Common myeloid progenitor, CD34-positive (primary cell): ENCODE measurements at places on chromosomes 6 and 20.
A peak's percentile ranks its signal among the peaks of the same experiment; 100 is the strongest.

DNA sequence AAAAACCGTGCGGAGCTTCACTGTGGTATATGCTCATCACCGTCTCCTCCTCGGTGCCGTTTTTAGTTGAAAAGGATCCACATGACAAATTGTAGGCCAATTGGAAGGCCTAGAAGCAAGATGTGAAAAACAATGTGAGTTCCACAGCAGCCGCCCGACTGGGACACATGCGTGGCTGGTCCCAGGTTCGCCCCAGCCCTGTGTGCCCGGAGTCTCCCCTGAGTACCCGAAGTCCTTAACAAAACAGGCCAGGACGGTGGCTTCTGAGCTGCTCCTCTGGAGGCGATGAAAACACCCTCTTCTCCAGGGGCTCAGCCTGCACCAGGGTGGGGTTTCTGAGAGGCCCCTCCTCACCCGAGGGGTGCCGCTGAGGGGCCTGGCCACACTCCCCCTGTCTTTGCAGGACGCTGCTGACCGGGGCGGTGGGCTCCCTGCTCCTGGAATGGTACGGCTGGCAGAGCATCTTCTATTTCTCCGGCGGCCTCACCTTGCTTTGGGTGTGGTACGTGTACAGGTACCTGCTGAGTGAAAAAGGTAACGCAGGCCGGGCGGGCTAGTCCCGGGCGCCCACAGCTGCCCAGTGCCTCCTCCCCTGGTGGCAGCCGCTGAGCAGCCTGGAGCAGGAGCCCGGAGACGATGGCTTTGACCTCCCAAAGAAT, 9.8 kb downstream of the SLC17A9 start:
- no peak for DNase-seq

- DNase-seq, result no peak
Observed at GRCh38 chr6:112187736-112188135, 66.6 kb downstream of the LAMA4 start.

DNA sequence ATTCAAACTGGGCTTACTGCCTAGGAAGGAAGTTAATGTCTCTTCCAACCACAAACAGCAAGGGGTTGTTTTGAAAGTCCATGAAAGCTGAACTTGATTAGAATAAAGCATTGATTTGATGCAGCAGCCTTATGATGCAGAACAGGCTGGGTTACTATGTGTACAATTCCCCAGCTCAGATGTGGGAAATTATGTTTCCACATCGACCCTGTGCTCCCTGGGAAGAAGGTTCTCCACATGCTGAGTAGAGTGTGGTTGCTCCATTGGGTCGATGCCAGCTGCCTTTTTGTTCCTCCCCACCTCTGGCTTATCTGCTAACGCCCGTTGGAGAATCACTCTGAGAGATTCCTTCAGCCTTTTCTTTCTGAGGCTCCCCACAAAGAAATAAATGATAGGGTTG, 1.2 kb downstream of the MAS1L start:
- no peak for DNase-seq

- DNase-seq, result no peak
Observed at GRCh38 chr6:129938249-129939020, 77.3 kb upstream of the TMEM244 start.

- DNase-seq, result no peak
Observed at GRCh38 chr6:88119769-88120168, 46.4 kb downstream of the CNR1 start.

DNA sequence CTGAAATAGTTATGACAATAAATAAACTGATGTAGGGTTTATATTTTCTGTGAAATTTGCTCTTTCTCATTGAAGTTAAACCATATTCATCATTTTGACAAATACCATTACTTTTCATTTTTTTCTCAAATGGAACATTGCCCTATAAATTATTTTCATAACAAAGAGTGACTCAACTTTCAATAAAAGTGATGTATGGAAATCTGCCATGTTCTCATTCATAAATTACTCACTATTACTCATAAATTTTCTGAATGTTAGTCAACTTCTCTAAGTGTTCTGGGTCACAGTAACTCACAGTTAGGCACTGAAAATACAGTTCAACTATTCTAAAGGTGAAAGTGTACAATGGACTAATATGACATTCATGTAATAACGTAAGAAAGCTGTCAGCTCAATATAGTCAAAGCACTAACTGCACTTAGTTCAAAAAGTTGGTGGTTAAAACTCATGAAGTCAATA, 19.0 kb upstream of the STX11 start:
- DNase-seq, result no peak

DNA sequence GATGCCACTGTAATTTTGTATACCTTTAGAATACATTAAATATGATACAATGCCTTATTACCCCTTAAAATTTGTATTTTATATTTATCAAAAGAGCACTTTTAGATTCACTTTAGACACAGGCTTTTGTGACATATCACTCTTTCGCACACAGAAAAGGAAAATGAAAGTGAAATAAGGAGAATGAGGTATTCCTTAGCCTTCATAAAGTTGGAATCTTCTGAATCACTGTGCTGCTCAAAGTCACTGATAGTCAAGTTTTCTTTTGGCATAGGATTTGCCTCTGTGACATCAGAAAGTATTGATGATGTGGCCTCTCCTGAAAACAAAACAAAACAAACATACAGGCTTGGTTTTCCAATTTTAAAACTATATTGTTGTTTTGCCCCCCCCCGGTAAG, 1097.1 kb downstream of the KIF16B start:
- DNase-seq, result no peak

DNA sequence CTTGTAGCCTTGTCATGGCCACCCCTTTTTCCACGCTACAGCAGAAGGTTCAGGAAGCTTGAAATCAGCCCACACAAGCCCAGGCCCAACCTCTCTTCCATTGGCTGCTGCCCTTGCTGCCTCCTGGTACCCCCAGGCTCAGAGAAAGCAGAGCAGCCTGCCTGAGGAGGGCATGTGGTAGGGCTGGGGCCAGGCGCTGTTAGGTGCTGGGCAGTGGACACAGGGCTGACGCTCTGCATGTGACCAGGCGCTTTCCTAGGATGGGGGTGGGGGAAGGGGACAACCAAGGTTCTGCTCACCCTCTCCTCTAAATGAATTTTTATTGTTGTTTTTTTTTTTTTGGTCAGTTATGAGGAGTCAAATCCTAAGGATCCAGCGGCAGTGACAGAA, 36.3 kb upstream of the ID1 start:
- DNase-seq, result no peak

GRCh38 chr6:111184827-111185532, 97.7 kb downstream of the SLC16A10 start:
- peak; percentile 81 for DNase-seq

- peak; percentile 11 for DNase-seq
Observed at GRCh38 chr6:145865175-145865574, 50.6 kb upstream of the FBXO30 start.

DNA sequence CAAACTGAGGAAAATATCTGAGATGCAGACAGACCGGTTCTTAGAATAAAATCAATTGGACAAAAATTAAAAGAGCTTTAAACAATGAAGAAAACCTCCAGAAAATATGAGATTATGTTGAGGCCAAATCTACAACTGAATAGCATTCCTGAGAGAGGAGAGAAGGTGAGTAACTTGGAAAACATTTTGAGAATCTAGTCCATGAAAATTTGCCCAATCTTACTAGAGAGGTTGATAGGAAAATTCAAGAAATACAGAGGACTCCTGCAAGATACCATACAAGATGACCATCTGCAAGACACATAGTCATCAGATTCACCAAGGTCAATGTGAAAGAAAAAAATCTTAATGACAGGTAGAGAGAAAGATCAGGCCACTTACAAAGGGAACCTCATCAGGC, 437.7 kb upstream of the ADGRB3 start:
- DNase-seq, result no peak

DNA sequence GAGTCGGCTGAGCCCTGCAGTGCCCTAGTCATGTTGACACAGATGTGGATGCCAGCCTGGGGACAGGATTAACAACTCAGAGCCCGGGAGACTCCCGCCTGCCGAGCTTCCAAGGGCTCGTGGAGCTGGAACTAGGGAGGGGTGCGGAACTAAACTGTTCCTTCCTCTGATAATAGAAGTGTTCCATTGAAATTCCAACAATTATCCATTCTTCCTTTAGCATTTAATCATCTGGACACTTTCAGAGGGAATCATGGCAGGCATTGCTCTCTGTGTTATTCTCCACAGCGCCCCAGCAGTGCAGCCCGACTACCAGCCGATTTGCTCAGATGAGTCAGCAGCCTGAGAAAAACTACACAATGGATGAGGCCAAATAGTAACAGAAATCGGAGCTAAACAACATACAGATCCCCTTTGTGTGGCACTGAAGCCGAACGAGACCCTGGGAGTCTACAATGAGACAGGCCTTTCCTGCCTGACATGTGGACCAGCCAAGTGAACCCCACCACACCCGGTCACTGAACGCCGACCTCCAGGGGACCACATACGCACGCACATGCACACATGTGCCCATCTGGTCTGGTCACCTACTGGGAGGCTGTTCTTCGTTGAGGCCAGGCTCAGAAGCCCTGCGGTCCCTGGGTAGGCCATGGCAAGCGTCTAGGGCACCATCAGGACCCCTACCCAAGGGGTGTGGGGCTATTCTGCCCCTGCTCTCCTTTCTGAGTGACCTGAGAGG, 238.4 kb upstream of the AFDN start:
- no peak for DNase-seq

GRCh38 chr6:124393536-124393935, 568.7 kb upstream of the RNF217 start:
- no peak for DNase-seq

- DNase-seq, result peak; percentile 28
Observed at GRCh38 chr6:38638941-38639497, 710 bp downstream of the BTBD9 start.

- DNase-seq, result no peak
Observed at GRCh38 chr6:107585815-107586435, 96.0 kb downstream of the SOBP start.

GRCh38 chr6:169341706-169342105, 88.1 kb upstream of the THBS2 start:
- no peak for DNase-seq

DNA sequence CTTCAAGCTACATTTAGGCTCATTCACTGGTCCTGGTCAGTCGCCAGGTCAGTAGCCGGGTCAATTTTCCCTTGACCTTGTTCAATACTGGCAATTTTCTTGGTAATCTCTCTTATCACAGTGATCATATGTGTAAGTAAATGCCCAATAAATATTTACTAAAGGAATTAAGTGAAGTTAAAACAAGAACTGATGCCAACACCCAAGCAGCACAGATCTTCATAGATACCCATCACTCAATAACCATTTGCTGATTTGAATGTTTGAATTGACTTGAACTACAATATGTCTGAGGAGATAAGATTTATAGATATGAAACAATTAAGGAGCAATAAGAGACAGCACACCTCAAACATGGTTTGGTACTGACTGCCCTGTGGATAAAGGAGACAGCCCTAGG, 100.8 kb upstream of the PREP start:
- no peak for DNase-seq

DNA sequence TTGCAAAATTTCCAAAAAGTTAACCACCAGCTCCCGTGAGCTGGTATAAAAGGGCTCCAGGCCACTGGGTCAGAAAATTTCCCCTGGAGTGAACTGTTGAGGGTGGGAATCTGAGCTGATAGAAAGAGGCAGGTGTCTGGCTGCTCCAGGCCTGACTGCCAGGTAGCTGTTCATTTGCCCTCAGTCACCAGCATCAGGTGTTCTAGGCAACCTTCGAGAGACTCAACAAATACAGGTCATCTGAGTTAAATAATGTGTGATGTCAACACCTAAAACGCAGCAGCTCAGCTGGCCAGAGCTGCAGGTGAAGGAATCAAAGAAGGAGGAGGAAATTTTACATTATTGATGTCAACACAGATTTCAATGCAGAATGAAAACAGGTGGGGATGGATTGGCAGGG, 46.7 kb downstream of the KCNK5 start:
- no peak for DNase-seq

DNA sequence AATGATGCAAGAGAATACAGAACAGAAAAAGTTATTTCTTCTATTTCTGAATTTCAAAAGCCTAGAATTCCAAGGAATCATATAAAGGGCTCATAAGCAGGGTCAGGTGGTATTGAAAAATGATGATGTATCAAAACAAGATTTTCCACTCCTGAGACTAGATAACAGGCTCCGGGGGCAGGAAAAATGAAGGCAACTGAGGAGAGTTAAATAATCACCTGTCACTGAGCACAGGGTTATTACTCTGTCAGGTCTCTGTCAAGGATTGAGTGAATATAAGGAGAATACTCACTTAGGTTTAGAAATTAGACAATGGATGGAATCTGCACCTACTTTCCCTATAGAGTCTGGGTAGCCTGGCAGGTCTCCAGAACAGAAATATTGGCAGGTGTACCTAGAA, 76.1 kb upstream of the KHDRBS2 start:
- DNase-seq, result no peak

GRCh38 chr20:41004531-41005360, 23.9 kb upstream of the TOP1 start:
- DNase-seq, result no peak

- no peak for DNase-seq
Observed at GRCh38 chr6:69232008-69232407, 564.8 kb downstream of the LMBRD1 start.

GRCh38 chr6:30530014-30530413, 26.3 kb downstream of the GNL1 start:
- DNase-seq, result peak; percentile 81

DNA sequence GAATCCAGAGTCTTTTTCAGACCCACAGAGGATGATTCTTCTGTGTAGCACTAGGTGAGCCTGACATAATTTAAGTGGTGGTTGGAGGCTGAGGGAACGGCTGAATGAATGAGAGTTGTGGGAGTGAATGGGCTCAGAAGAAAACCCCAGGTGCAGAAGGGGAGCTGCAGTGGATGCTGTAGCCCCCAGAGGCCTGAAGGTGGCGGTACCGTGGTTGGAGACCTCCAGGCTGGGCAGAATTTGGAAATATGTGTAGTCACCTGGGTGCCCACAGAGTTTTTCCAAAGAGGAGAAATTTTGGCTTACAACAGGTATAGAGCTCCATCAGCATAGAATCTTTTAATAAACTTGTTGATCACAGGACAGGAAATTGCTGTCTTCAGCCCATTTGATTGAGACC, 6.5 kb upstream of the RAET1G start:
- DNase-seq, result peak; percentile 47

DNA sequence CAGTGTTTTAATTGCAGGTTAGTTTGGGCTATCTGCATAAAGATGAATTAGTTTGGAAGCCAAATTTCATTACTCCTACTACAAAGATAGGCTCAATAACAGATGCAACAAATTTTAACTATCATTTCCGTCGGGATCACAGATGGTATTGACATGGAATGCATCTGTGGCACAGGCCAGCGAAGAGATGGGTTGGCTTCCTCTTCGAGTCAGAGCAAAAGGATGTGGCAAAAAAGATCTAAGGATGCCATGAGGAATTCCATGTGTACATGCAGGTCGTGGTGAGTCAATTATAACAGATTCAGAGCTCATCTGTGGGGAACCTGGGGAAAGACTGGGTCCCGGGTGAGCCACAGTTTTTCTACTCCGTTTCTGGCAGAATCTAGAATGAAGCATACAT, 83.0 kb upstream of the CITED2 start:
- no peak for DNase-seq

DNA sequence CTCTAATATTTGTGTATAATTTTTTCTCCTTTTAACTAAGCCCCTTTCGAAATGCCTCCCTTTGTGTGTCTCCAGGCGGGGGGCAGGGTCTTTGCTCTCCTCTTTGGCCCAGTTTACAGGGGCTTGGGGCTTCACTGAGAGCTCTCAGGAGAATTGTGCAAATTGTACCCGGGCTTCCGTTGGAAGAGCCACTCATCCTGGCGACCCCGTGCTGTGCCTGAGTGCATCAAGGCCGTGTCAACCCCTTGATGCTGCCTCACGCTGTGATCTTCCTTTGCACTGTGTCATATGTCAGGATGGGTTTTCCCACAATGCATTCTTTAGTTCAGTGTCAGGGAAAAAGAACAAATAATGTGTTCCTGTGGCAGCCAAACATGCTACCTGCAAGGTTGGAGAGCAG, 118.0 kb upstream of the POU3F2 start:
- no peak for DNase-seq
